ENCODE measurements at places on chromosomes 13 and 19. TPM values are rescaled to one million over a fixed set of nuclear protein-coding genes. Genes with fewer than 3 reads are reported as not detected.

DNA sequence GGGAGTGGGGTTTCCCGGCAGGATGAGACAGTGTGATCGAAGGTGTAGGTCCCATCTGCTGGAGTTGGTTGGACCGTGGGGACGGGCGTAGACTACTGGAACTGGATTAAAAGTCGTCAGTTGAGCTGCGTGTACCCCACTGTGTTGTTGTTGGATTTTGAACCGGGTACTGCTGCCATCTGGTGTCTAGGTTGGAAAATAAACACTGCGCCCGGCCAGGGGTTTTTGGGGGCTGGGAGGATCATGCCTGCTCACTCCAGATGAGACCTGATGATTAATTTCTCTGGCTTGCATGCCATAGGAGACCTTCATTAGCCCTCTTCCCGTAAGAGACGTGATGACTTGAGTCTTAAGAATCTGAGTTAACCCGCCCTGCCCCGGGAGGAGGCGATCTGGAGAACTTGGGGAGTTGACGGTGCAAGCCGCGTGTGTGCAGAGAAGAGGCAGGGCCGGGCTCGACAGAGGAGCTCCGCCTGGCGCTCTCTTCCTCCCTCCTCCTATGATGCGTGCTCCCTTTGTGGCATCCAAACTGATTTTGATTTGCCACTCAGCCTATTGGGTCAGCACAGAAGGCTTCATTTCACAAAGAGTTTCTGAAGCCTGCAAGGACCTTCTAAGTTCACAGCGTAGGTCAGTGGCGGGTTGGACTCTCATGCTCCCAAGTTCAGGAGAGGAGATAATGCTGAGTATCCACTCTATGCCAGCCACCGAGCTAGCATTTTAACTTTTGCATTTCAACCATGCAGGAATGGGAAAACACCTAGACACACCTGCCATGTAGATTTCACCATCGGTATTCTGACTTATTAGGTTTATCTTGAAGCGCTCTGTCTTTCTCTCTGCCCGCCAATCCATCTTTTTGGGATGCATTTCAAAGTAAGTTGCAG lies 2.7 kb downstream of the UHRF1 start:
- DNase-seq = peak; percentile 81

DNA sequence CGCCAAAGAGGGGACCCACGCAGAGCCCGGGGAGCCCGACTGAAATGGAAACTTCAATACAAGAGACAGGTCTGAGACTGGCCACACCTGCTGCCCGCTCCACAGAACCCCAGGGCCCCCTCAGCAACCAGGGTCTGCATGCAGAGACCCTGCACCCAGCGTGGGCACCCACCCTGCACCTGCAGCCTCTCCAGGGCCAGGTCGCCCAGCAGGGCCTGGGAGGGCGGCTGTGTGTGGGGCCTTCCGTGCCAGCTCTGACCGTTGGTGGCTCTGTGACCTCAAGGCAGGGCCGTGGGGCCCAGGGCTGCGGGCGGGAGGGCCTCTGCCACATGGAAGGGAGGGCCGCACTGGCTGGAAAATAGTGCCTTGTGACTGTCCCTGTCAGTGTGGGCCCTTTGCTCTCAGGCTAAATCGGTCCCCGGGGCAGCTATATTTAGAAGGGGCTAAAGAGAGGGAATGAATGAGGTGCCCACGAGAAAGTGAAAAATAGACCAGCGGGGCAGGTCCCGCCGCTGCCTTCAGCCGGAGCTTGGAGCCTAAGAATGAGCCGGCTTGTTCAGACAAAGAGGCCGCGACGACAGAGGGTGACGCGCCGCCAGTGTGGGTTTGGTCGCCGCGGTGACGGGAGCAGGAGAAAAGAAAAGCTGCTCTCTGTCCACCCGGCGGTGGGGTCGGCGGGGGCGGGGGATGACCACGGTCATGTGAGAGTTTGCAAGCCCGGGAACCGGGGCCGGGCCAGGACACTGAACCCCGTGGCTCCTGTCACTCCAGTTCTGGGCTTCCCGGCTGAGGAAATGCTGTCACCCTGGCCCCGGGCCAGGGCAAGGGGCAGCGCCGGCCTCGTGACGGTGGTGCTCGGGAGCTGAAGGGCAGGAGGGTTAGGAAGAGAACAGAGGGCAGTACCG lies 70.5 kb downstream of the GADD45B start:
- DNase-seq = no peak

GRCh38 chr13:104597546-104598180 lies 1531.4 kb upstream of the SLC10A2 start:
- DNase-seq = no peak

DNA sequence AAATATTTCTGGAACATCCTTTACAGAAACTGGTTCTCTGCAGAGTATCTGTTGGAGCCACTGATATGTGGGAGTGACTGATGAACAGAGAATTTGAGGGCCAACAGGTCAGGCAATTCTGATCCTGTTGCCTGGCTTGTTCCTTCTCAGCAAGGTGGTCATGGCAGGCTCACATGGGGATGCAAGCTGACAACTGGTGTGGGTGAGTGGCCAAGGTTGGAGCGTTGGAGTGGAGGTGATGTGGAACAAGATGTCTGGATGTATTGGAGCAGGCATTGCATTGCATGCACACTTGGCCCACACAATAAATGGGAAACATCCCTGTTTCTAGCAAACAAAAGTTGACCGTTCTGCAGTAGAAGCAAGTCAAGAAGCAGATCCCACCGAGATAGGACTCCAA lies 380.7 kb downstream of the ZNF536 start:
- no peak for DNase-seq

- DNase-seq = no peak
Observed at GRCh38 chr13:85974608-85975366, 175.6 kb upstream of the SLITRK6 start.

The PIK3R2 gene
- total RNA-seq = 13.7 TPM

DNA sequence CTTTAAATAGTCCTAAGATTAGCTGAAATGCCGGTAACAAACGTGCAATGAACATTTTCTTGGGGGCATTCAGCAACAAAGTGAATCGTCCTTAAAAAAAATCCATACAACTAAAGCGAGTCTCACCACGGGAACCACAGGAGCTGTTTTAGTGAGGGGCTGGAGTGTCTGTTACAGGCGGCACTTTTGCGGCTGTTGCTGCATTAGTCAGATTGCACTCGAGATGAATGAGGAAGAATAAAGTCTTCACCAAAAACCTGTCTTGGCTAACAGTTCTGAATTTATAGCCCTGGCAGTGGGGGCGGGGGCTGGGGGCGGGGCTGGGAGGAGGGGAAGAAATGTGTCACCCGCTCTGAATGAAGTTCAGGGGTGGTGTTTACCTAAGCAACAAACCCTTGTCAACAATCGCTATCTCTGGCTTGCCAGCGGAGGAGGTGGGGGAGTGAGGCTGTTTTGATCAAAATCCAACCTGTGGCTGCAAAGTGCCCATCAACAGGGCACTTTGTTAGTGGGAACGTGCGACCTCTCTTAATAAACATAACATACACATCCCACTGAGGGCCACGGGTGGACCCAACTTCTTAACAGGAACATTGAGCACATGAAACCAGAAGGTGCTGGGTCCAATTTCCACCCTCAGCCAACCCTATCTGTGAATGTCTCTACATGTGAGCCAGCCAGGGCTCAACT lies 44.5 kb downstream of the RFX2 start:
- no peak for DNase-seq

DNA sequence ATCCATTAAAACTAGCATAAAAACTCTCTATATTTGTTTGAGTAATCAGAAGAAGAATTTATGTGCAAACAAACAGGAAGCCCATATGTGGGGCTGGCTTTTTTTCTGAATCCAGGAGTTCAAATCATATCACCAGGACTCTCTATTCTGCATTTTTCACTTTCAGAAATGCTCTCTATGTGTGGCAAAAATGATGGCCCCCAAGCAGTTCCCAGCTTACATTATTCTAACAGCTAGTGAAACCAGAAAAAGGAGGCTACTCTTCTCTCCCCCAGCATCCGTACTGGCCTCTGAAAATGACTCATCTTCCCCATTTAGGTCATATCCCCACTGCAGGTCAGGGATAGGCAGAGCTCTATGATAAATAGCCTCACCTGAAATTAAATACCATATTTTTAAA lies 20.4 kb downstream of the RBM26 start:
- no peak for DNase-seq

- no peak for DNase-seq
Observed at GRCh38 chr13:90947976-90948375, 399.5 kb upstream of the MIR17HG start.

DNA sequence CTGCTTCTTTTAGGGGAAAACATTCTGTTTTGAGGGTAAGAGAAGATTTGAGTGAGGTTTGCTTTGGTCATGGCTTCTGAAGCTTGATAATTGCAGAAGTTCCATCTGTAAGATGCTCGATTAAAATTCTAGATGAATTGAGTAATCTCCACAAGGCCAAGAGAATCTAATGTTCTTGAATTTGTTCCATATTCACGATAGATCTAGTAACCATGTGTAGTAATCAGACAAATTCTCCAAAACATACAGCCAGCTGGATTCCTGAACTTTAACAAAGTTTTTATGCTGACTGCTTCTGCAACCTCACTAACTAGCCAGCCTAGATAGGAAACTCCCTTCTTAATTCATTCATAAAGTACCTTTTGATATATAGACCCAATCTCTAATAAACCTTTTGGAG lies 92.7 kb downstream of the COL4A2 start:
- no peak for DNase-seq

DNA sequence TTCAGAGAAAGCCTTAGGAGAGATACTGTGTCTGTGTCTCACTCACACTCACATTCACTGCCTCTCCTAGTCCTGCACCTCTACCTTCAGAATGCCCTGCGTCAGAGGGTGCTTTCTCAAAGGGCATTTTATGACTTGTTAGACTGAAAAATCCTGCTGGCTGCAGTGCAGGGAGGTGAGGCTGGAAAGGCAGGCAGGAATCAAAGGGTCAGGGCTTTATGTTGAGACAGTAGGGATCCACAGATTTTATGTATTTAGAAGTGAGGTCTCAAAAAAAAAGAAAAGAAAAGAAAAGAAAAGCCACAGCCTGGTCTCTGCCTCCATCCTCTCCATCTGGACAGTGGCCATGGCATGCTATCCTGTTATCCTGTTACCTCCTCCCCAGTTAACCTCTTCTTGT lies 936.0 kb upstream of the SLC10A2 start:
- no peak for DNase-seq

DNA sequence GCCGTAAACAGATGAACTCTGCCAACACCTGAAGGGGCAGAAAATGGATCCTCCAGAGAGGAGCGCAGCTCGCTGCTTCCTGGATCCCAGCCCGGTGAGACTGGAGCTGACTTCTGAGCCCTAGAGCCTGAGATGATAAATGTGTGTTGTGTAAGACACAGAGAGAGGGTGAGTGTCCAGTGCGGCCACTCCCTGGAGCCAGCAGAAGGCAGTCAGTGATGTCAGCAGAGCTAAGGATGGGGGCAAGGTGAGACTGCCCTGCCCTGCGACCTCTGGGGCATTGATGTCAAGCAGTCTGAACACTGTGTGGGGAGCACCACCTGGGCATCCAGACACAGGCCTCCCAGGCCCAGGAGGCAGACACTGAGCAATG lies 9.7 kb upstream of the SLC35E1 start:
- no peak for DNase-seq

The ESD gene
- total RNA-seq = 53.4 TPM

The MBD3L2 gene
- total RNA-seq = not detected

GRCh38 chr13:42544246-42544926 lies 29.6 kb upstream of the TNFSF11 start:
- no peak for DNase-seq

DNA sequence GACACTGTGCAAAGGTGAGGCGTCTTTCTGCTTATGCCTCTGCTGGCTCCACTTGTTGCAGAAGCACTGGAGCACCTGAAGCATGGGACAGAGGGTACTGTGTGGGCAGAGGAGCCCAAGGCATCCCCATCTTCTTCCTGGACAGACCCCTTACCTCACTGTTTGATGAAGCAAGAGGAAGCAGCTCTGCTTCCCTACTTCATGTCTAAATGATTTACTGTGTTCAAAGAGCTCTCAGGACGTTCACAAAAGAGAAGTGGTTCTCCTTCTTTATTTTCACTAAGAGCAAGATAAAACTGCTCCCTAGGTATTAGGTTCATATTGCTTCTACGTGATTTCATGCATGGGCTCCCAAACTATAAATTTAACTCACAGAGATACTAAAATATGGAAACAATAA lies 1635.4 kb upstream of the SLC10A2 start:
- DNase-seq = no peak

GRCh38 chr19:3007975-3008374 lies 21.1 kb downstream of the TLE2 start:
- no peak for DNase-seq

The CABP5 gene
- total RNA-seq = not detected

DNA sequence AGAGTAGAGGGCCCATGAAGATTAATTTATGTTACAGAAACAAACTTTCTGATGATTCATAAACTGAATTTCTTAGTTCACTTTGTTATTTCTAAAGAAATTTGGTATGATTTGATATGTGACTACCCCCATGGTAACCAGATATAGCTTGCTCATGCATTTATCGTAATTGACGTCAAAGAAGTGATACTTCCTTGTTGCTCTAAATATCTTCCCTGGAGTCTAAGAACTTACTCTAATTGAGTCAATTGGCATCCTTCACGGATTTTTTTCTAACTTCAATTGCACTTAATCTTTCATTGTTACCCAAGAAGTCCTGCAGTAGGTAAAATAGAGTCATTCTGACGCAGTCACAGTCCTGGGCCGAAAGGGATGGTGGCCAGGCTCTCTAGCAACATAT lies 240.9 kb downstream of the GPC5 start:
- no peak for DNase-seq

Data from B cell (primary cell).